ENCODE measurements at places on chromosomes 7 and 10.

DNA sequence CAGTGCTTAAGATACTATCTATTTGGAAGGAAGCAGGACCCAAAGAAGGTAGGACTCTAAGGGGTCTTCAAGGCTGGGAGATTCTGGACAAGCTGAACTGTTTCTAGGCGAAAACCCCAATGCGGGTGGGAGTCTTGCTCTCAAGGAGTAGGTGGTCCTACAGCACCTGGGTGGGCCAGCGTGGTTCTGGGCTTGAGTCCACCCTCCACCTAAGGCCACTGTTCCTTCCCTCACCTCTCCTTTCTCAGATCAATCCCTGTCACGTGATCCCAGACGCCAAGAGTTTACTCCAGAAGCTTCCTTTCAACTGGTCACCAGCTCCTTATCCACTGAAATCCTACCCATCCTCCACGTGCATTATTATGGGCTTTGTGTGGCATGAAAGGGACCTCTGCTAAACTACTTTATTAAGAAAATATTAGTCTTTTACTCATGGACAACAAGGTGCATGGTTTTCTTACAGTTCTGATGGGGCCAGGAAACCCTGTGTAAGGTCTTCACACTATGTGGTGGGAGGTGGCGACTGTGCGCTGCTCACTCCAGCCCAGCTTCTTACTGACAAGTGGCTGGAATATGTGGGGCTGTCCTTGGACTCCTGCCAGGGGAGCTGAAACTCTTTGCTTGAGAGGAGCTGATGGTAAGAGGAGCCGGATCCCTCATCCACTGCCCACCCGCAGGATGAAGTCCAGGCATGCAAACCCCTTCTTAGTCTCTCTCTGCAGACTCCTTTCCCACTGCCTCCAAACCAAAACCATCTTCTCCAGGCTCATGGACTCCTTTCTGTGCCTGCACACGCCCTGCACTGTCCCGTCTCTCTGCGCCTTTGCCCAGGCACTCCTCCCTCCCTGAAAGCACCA, 1.6 kb downstream of the ZNF746 start:
- peak; percentile 45 for DNase-seq

DNA sequence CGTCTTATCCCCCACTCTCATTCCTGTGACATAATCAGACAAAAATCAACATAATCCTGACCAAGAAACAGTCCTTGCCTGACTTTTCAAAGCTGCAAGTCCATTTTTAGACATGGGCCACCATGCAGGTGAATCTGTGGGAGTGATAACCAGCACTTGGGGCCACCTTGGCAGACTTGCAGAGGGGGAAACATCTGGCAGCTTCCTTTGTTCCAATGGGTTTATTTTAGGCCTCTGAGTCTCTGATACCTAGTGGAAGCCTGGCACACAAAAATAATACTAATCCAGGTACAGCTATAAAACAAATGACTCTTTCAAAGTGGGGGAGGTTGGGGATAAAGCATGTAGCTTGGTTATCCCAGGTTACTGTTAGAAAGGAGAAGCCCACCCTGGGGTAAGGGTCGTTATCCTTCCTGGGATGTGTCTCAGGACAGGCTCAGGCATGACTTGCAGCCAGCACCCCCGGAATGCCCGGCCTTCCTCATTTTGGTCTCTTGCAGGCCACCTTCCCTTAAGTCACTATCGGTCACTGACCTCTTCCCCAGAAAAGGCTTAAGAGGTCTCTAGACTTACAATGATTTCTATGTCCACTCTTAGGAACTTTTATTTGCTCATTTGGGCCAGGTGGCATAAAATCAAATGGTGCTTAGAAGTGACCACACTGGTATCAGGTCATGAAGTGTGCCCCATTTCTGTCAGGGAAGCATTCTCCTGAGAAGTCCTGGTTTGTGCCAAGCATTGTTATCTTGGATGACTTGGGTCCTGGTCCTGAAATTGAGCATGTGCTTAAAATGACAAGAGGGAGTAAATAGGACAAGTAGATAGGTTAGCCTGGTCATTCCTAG, 37.6 kb downstream of the EEPD1 start:
- DNase-seq = no peak

GRCh38 chr7:5086256-5086655, 40.6 kb downstream of the RBAK start:
- no peak for DNase-seq

- no peak for DNase-seq
These were observed 166.6 kb upstream of the STEAP1 start for GRCh38 chr7:89987665-89988064.

DNA sequence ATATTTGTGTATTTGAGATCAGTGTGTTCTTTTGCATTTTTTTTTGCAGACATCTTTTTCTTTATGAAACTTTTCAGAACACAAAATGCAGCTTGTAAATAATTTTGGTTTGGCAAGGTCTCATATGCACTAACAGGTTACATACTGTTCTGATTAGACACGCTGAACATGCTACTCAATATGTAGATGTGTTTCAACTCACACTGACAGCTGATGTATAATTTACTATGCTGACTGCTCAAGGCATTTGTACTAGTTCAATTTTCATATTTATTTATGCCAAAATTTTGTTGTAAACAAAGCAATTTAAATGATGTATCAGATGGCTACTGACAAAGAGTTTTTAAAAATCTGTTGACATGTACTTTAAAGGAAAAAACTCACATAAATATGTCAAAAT, 123.8 kb downstream of the TFEC start:
- no peak for DNase-seq

- DNase-seq = no peak
These were observed 15.2 kb downstream of the SLC29A3 start for GRCh38 chr10:71334221-71334791.

GRCh38 chr10:61719906-61720305, 57.2 kb downstream of the CABCOCO1 start:
- no peak for DNase-seq

DNA sequence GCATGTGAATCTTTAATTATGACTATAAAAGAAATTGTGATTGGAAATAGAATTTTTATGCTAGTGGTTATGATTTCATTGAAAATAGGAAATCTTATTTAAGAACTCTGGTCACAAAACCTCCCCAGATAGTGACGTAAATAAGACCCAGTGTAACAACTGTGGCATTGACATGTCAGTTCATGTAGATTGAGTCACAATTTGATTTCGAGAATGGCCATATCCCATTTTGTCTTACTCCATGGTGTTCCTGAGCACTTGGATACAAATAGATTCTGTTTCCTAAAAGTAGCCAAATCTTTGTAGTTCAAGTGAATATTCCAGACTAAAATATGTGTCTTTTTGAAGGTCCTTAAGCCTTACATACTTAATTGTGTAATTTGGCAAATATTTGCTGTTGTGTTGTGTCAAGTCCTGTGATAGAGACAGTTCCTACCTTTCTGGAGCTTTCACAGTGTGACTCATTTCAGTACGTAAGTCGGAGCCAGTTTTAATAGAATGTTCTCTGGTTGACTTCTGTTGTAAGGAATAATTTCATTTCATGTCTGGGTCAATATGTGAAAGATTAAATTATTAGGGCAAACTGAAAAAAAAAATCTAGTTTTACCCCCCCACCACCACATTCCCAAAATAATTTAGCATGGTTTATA, 37.1 kb upstream of the TOMM7 start:
- no peak for DNase-seq

GRCh38 chr7:95365151-95365550, 31.0 kb downstream of the PON3 start:
- no peak for DNase-seq

DNA sequence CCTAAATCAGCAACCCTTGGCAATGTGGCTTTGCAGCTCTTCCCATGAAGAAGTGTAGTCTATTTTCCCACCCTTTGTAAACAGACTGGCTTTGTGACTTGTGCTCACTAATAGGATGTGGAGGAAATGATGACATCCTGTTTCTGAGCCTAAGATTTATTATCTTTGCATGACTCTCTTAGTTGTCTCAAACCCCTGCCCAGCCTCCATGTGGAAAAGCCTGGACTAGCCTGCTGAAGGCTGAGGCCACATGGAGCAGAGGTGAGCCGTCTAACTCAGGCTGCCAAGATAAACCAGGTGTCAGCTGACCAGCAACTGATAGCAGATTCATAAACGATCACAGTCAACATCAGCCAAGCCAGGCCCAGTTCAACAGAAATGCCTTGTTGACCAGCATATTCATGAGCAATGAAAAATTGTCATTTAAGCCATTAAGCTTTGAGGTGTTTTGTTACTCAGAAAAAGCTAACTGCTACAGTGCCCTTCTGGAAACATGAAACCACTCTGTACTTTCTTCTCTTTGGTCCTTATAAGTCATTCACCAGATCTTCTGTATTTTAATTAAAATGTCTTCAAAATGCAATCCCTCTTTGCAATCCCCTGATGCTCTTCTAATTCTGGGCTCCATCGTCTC, 586.3 kb upstream of the ANKRD30A start:
- DNase-seq = peak; percentile 38

- DNase-seq = no peak
These were observed 62.3 kb upstream of the FAM133B start for GRCh38 chr7:92652536-92652935.

- DNase-seq = no peak
These were observed 18.3 kb downstream of the HNRNPA2B1 start for GRCh38 chr7:26182283-26182682.

DNA sequence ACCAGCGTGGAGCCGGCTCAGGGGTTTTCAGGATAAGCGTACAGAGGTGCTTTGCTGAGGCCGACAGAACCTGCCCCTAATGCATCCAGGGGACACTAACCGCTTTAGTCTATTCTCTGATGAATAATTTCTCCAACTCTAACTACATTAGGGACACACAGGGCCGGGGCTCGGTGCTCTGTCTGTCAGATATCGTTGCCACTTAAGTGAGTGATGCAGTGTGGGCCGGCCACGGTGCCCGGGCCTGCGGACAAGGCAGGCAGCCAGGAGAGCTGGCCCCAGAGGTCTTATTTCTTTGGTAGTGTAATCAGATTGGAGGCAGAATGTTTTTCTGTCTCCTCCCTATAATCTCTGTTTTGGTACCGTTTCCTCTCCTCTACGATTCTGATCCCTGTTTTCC, 62.7 kb downstream of the ADRA2A start:
- no peak for DNase-seq

DNA sequence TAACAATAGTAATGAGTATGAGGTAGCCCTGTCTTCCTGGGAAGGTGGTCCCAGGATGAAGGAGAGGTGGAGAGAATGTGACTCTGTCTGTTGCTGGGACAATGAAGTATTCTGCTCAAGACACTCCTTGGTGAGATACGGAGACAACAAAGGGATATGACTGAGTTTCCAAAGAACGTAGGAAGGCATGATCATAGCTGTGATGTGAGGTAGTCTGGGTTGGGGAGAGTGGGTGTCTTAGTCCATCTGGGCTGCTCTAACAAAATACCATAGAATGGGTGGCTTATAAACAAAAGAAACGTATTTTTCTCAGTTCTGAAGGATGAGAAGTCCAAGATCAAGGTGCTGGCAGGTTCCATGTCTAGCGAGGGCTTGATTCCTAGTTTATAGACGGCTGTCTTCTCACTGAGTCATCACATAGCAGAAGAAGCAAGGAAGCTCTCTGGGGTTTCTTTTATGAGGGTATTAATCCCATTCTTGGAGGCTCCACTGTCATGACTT, 84.9 kb upstream of the RHOBTB1 start:
- DNase-seq = peak; percentile 74

GRCh38 chr7:114141415-114141814, 222.6 kb upstream of the PPP1R3A start:
- no peak for DNase-seq
